Neural crest cell (in vitro differentiated cells): ENCODE measurements at places on chromosomes 3 and 15. TPM values are rescaled to one million over a fixed set of nuclear protein-coding genes. Genes with fewer than 3 reads are reported as not detected.
A peak's percentile ranks its signal among the peaks of the same experiment; 100 is the strongest.

DNA sequence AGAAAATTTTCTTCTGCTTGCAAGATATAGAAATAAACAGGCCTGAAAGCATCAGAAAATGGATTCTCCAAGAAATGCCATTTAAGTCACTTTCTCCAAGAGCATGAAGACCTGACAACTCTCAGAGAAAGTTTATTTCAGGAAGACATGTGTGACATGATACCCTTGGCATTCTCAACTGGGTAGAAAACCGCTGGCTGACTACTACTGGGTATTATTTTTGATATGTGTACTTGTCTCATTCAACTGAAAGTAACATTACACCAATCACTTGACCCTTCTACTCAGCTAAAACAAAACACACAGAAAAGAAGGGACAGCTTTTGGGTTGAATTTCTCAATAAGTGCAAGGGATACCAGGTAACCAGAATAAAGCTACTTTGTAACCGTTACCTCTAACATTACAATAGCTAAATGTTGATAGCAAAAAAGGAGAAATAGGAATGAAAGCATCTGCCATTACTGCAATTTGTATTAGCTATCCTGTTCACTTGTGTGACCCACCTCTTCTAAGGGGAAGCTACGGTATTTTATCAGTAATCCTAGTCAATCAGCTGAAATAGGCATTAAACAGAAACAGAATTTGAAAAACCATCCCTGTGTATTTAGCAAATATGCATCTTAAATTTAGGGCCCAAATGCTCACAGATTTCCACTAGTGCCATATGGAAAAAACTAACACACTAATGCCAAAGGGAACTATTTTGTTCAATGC is 7.3 kb downstream of the TRA2B start:
- no peak overlapping the region for H3K27ac ChIP-seq
- DNase-seq: no peak
- peak overlapping the region; percentile 99 for H3K4me3 ChIP-seq
- peaks cover 19% of the 10 kb centered on the region for H3K27me3 ChIP-seq
- peaks cover 28% of the 10 kb centered on the region for H3K36me3 ChIP-seq
- H3K4me1 ChIP-seq: peaks cover 98% of the 10 kb centered on the region

DNA sequence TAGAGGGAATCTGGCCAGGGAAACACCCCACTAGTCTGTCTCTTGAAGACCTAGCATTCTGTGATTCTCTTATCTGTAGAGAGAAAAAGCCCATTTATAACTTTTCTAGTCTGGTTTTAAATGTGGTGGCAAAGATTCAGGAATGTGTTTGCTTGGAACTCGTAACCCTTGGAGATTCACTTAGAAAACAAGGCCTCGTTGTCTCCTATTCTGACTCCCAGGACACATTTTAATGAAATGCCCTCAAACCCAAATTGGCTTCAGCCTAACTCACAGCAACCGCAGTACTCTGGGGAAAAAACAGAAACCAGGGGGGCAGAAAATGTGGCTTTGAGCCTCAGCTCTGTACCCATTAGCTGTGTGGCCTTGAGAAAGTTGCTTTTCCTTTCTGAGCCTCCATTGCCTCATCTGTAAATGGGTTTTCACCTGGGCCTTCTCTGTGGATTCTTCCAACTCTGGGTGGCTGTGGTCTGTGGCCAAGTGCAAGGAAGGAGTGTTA is 36.5 kb downstream of the RPLP1 start:
- peaks cover 18% of the 10 kb centered on the region for H3K4me1 ChIP-seq
- no peak for DNase-seq
- no peak overlapping the region for H3K4me3 ChIP-seq

- H3K36me3 ChIP-seq: no peaks in the 10 kb centered on the region
- no peaks in the 10 kb centered on the region for H3K4me1 ChIP-seq
- peaks cover 4% of the 10 kb centered on the region for H3K27me3 ChIP-seq
- no peak overlapping the region for H3K4me3 ChIP-seq
Measured at GRCh38 chr3:124923833-124924232, 10.7 kb downstream of the MUC13 start.

- no peak for DNase-seq
- H3K4me1 ChIP-seq: peaks cover 27% of the 10 kb centered on the region
Measured at GRCh38 chr3:25338158-25338725, 89.8 kb upstream of the RARB start.

Gene SNTN
- not detected in 2 replicates for total RNA-seq
